IMR-90 (cell line): ENCODE measurements at places on chromosomes 4 and X. TPM values are rescaled to one million over a fixed set of nuclear protein-coding genes. Genes with fewer than 3 reads are reported as not detected.

Gene CLDN2
- not detected in 2 replicates for total RNA-seq

Gene CFAP47
- under 0.01 TPM in 1 of 2 replicates, not detected in the other for total RNA-seq

Gene UGT2B15
- not detected in 2 replicates for total RNA-seq

Gene APELA
- total RNA-seq, result not detected in 2 replicates

Gene NEK1
- 3.9 and 5.8 TPM in 2 replicates for total RNA-seq

Gene ARR3
- not detected in 2 replicates for total RNA-seq
